Cardiac muscle cell (in vitro differentiated cells and primary cell): ENCODE measurements at places on chromosomes 6 and 20. TPM values are rescaled to one million over a fixed set of nuclear protein-coding genes. Genes with fewer than 3 reads are reported as not detected.

KIFC1 gene
- total RNA-seq: 14.0 and 69.2 TPM in 2 replicates

RBPJL gene
- total RNA-seq: not detected in 2 replicates

CCN6 gene
- not detected in 2 replicates for total RNA-seq

DNA sequence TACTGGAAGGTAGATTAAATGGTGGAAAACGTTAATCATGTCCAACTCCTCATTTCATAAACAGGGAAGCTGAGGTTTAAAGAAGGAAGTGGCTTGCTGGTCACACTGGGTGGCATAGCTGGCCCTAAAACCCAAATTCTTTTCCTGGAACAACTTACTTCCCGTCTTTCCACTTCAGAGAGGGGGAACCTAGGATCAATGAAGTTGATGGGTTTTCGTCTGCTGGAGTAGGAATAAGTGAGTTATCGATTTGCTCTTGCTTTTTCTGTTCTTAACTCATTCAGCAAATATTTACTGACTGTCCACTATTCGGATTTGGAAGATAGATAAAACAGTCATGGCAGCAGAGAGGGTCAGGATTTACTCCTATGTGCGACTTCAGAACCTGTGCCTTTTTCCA, 1.2 kb upstream of the SYS1 start:
- DNase-seq: no peak

GRCh38 chr6:73983367-73983766, 287.4 kb downstream of the CD109 start:
- DNase-seq: peak; percentile 11

- DNase-seq: peak; percentile 37
Observed at GRCh38 chr20:46438156-46438750, 31.8 kb upstream of the ELMO2 start.

DNA sequence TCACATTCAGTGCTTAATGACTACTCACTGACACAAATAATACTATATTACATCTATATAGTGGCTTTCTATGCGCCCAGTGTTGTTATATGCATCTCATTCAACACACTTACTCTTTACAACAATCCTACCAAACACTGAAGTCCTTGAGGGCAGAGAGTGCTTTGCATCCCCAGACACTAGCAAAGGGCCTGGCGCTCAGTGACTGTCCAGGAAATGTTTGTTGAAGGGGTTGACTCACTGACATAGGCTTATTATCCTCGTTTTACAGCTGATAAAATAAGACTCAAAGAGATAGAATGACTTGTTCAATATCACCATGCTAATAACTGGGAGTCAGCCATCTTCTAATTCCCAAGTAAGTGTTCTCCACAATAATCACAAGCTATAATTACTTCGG, 163.3 kb downstream of the ARHGAP18 start:
- DNase-seq: no peak

DNA sequence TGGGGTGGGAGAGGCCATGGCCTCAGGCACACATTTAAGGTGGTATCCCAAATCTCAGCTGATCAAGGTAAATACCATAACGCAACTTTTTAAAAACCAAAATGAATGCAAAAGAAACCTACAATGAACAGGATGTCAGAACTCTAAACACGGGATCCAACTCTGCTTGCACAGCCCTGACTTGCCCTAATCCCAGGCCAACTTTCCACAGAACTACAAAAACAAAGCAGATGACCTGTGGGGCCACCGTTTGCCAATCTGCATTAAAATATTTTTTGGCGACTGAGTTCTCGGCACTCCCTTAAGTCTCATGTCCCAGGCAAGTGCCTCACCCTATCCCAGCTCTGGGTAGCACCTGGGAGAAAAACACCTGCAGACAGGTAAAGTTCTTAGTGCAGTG, 110.5 kb downstream of the ZFP64 start:
- DNase-seq: no peak

GRCh38 chr20:46164254-46164653, 46.1 kb downstream of the CD40 start:
- no peak for DNase-seq

DNA sequence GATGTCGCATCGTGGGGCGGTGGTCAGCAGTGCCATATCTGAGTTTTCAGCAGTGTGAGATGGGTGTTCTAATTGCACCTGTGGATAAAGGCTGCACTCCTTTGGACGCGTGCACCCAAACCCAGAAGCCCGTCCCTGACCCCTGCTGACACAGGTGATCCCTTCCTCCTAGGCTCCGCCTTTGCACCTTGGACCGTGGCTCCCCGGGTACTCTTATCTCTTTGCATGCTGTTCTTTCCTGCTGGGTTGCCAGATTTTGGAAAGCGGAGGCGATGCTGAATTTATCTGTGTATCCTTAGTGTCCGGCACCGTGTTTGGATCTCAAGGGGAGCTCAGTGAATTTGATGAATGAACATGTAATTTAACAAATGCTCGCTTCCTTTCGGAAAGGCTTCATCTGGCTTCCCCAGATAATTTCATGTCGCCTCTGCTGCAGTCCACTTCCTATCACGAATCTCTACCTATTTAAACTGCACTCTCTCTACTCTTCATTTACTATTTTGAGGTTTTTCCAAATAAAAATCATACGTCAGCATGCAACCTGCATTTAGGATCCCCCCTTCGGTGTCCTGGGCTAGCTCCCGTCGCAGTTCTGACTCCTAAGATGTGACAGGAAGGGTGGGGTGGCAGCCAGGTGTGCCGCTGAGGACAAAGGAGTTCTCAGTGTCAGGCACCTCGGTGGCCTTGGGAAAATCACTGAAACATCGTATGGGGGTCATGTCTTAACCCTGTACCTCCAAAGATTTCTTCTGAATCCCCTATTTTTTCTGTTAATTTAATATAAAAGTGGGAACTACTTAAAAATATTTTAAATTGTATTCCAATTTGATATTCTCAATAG, 753 bp upstream of the PERP start:
- no peak for DNase-seq

- DNase-seq: peak; percentile 95
Observed at GRCh38 chr6:43769526-43770371, at the start of gene VEGFA. Gene VEGFA, plus strand, starts transcription at chr6:43770211.

DNA sequence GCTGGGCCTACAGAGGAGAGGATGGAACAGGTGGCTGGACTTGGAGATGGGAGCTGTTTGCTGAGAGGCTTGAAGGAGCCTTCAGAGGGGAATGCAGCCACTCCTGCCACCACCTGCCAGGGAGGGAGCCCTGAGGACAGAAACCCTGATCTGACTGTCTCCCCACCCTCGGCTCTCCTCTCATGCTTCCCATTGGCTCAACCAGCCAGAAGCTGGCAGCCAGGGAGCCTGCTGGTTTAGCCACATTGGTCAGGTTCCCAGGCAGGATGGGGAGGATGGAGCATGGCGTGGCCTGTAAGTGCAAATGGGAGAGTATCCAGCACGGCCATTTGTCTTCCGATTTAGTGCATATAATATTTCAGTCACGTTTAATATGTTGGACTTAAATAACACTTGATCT, 12.8 kb downstream of the TREM1 start:
- DNase-seq: no peak

DNA sequence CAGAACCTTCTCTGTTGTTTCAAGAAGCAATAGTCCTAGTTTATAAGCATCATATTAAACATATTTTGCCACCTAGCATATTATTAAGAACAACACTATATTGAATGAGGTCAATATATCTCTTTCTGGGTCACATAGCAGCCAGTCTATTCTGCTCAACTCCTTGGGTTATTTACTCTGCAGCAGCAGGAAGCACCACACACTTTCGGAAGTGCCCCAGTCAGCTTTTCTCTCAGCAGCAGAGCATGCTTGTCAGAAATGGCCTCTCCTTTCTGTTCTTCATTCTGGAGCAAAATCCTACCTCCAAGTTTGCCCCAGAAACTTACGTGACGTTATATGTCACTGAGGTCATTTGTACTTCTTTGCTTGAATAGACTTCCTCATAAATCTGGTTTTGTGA, 22.7 kb downstream of the CFAP206 start:
- DNase-seq: no peak

GRCh38 chr6:13769655-13770053, 44.7 kb downstream of the MCUR1 start:
- DNase-seq: no peak

DNA sequence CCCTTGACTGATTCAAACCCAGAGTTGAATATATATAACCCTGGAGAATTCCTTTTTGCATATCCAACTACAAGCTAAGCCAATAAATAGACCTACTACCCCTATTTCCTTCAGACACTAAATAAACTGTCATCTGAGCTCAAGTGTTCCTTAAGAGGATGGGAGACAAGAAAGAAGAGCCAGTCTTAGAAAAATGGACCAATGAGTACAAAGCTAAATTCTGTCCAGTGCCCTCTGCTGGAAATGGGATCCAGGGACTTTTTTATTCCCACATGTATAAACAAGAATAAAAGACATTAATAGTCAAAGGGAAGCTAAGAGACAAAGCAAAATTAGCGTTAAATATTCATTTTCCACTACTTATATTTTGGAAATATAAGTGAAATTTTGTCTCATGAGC, 4.8 kb downstream of the PPP1R10 start:
- no peak for DNase-seq
